Type B pancreatic cell (in vitro differentiated cells): ENCODE measurements at places on chromosomes 3 and 15. TPM values are rescaled to one million over a fixed set of nuclear protein-coding genes. Genes with fewer than 3 reads are reported as not detected.

SLC2A2 gene
- total RNA-seq = 1.9 and 5.7 TPM in 2 replicates

ADCY5 gene
- total RNA-seq = 4.0 and 9.1 TPM in 2 replicates

- DNase-seq = no peak
Observed at GRCh38 chr15:61227269-61227949, 1.7 kb downstream of the RORA start.

- DNase-seq = no peak
Observed at GRCh38 chr3:196287090-196287439, 461 bp downstream of the PCYT1A start.

ATP10A gene
- 1.9 and 2.6 TPM in 2 replicates for total RNA-seq

SLC15A2 gene
- 3.4 and 4.9 TPM in 2 replicates for total RNA-seq
